Pericardium fibroblast (primary cell): ENCODE measurements at places on chromosomes 1 and 21. TPM values are rescaled to one million over a fixed set of nuclear protein-coding genes. Genes with fewer than 3 reads are reported as not detected.

ZBTB8B gene
- not detected in 2 replicates for total RNA-seq

SPSB1 gene
- total RNA-seq, result 23.5 and 26.6 TPM in 2 replicates

INAVA gene
- total RNA-seq, result 0.82 TPM in 1 of 2 replicates, not detected in the other

KCNN3 gene
- total RNA-seq, result 0.09 and 0.12 TPM in 2 replicates

SAMSN1 gene
- not detected in 2 replicates for total RNA-seq

OR2T6 gene
- not detected in 2 replicates for total RNA-seq

PSRC1 gene
- 5.3 and 9.9 TPM in 2 replicates for total RNA-seq

BNIPL gene
- total RNA-seq, result 0.17 TPM in 1 of 2 replicates, not detected in the other

CYP4Z1 gene
- total RNA-seq, result not detected in 2 replicates

DEGS1 gene
- 90.2 and 124 TPM in 2 replicates for total RNA-seq

CHRM3 gene
- 0.09 and 0.12 TPM in 2 replicates for total RNA-seq

PTPRU gene
- total RNA-seq, result 26.8 and 35.8 TPM in 2 replicates

BATF3 gene
- 0.43 and 2.1 TPM in 2 replicates for total RNA-seq

TRPM2 gene
- not detected in 2 replicates for total RNA-seq

B3GALT2 gene
- 1.5 and 9.6 TPM in 2 replicates for total RNA-seq

OLFM3 gene
- not detected in 2 replicates for total RNA-seq

RGS16 gene
- 0.09 and 0.23 TPM in 2 replicates for total RNA-seq

GPR52 gene
- not detected in 2 replicates for total RNA-seq

FGGY gene
- 9.5 and 21.4 TPM in 2 replicates for total RNA-seq

PRAMEF13 gene
- not detected in 2 replicates for total RNA-seq

NCAM2 gene
- 5.7 and 8.0 TPM in 2 replicates for total RNA-seq

GBP6 gene
- total RNA-seq, result not detected in 2 replicates

CFHR4 gene
- total RNA-seq, result not detected in 2 replicates

EPHA8 gene
- not detected in 2 replicates for total RNA-seq
